Activated T-cell treated with anti-CD3 and anti-CD28 coated beads for 48 hours (primary cell): ENCODE measurements at places on chromosomes 11 and 22.

- DNase-seq = no peak
These were observed 13.2 kb upstream of the TSKU start for GRCh38 chr11:76769645-76770586.

GRCh38 chr22:27627444-27627833 lies 174.1 kb downstream of the MN1 start:
- no peak for DNase-seq

- DNase-seq = no peak
These were observed 904.5 kb upstream of the API5 start for GRCh38 chr11:42407341-42407740.

- DNase-seq = no peak
These were observed 103.1 kb upstream of the PITPNB start for GRCh38 chr22:28021998-28022660.

GRCh38 chr11:79438631-79439409 lies 2.0 kb downstream of the TENM4 start:
- DNase-seq = no peak

DNA sequence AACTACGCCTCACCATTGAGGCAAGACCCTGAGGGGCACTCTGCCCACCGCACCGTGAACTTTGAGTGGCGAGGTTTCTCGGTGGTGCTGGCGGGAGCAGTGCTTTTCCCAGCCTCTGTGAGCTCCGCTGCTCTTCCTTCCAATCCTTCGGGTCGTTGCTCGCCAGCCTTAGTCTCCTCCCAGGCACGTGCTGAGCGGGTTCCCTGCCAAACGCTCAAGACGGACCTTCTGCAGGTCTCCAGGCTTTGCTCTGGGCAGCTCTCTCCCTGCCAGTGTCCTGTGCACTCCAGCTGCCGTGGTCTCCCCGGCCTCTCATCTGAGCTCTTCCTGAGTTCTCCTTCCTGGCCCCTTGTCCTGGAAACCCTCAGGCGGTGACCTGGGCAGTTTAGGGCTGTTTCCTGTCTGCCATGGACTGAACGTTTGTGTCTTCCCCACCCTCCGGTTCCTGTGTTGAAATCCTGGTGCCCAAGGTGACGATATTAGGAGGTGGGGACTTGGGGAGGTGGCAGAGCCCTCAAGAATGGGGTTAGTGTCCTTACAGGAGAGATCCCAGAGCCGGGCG lies 11.2 kb upstream of the MUC6 start:
- no peak for DNase-seq

DNA sequence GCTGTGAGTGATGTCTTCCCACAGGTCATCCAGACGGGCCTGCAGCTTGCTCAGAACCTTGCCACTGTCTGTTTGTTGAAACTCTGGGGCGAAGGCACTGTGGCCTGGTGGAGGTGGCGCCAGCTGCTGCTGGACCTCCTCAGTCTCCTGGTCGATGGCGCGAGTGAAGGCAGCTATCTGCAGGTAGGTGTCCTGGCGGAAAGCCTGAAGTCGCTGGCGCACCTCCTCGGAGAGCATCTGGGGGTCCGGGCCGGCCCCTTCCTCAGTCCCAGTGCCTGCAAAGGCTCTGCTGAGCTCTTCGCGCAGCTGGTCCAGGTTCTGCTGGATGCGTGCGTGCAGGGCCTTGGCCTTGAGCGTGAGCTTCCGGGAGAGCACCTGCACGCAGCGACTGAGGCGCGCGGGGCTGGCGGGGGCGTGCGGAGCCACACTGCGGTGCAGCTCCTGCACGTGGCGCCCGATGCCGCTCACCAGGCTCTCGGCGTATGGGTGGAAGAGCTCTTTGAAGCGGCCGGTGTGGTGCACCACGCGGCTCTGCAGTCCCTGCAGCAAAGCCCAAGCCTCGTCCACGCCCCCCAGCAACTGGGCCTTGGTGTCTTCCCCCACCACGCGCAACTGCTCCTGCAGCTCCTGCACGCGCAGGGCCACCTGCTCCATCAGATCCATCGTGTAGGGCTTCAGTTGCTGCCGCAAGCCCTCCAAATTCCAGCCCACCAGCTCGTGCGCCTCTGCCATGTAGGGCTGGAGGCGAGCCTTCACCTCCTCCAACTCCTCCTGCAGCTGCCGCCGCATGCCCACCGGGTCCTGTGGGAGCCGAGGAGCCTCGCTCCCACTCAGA lies 1.3 kb downstream of the APOA5 start:
- DNase-seq = no peak

GRCh38 chr22:22884010-22884887 lies 3.4 kb upstream of the IGLL5 start:
- peak; percentile 46 for DNase-seq

DNA sequence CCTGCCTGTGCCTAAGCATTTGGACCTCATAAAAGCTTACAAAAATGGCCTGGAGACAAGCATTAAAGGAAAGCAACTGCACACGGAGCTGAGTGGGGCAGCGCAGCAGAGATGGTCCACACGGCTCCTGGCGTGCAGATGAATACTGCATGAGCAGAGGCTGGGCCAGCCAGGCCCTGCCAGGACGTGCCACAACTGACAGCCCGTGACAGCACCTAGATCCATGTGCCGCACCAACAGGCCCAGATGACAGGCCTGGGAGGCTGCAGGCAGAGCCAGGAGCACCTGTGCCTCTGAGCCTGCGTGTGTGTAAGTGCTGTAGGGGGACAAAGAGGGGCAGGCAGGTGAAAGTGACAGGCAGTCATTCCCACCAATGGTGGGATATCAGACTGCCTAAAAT lies 33.4 kb downstream of the MICAL3 start:
- no peak for DNase-seq

- no peak for DNase-seq
These were observed 56.8 kb downstream of the EMSY start for GRCh38 chr11:76501526-76502202.

GRCh38 chr11:31419669-31420068 lies 50.0 kb downstream of the DNAJC24 start:
- DNase-seq = no peak
